ENCODE measurements at places on chromosomes 7 and 10. TPM values are rescaled to one million over a fixed set of nuclear protein-coding genes. Genes with fewer than 3 reads are reported as not detected.
A peak's percentile ranks its signal among the peaks of the same experiment; 100 is the strongest.

- H3K36me3 ChIP-seq: no peaks in the 10 kb centered on the region
- H3K4me3 ChIP-seq: peak overlapping the region; percentile 11
- DNase-seq: peak; percentile 92
- H3K27ac ChIP-seq: peak overlapping the region; percentile 87
- H3K4me1 ChIP-seq: peaks cover 16% of the 10 kb centered on the region
- H3K27me3 ChIP-seq: no peaks in the 10 kb centered on the region
These were observed 161.0 kb downstream of the SKIDA1 start for GRCh38 chr10:21364196-21365114.

GRCh38 chr10:71708301-71708703 is 11.3 kb downstream of the C10orf105 start:
- H3K4me1 ChIP-seq: no peaks in the 10 kb centered on the region
- no peak overlapping the region for H3K27ac ChIP-seq
- DNase-seq: peak; percentile 96
- no peak overlapping the region for H3K4me3 ChIP-seq
- H3K27me3 ChIP-seq: no peaks in the 10 kb centered on the region

DNA sequence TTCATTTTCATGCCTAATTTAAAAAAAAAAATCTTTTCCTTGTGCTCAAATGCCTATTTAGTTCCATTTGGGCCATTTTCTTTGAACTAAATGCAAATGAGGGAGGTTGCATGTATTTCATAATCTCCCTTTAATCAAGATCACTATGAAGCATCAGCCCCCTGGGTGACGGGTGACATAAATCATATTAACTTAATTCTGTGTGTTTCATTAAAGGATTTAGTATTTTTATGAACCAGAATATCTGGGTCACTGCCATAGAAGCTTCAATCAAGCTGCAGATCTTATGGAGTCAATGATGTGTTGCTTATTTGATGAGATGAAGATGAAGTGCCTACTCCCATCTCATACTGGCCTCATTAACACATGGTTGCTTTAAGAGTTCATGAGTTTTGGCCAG is 301.9 kb upstream of the PRKCQ start:
- DNase-seq: no peak
- no peaks in the 10 kb centered on the region for H3K36me3 ChIP-seq
- no peaks in the 10 kb centered on the region for H3K4me1 ChIP-seq
- H3K4me3 ChIP-seq: no peak overlapping the region
- no peaks in the 10 kb centered on the region for H3K27me3 ChIP-seq

DNA sequence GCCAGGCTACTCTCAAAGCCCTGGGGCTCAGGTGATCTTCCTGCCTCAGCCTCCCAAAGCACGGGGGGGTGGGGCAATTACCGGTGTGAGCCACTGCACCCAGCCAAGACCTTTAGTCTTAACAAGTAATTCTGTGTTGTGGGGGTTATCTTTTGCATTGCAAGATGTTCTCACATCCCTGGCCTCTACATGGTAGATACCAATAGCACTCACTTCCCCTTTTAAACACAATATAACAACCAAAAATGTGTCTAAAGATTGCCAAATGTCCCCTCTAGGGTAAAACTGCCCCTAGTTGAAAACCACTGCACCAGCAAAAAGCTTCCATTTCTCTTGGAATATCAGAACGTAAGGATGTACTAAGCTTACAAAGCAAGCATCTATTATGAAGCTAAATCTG is 225.0 kb downstream of the CTNNA3 start:
- no peak overlapping the region for H3K27ac ChIP-seq
- H3K36me3 ChIP-seq: no peaks in the 10 kb centered on the region
- H3K4me1 ChIP-seq: no peaks in the 10 kb centered on the region

GRCh38 chr10:129192344-129193128 is 274.5 kb upstream of the MGMT start:
- no peaks in the 10 kb centered on the region for H3K27me3 ChIP-seq
- no peak overlapping the region for H3K27ac ChIP-seq
- no peak overlapping the region for H3K4me3 ChIP-seq
- no peaks in the 10 kb centered on the region for H3K4me1 ChIP-seq
- no peaks in the 10 kb centered on the region for H3K36me3 ChIP-seq
- no peak for DNase-seq

DNA sequence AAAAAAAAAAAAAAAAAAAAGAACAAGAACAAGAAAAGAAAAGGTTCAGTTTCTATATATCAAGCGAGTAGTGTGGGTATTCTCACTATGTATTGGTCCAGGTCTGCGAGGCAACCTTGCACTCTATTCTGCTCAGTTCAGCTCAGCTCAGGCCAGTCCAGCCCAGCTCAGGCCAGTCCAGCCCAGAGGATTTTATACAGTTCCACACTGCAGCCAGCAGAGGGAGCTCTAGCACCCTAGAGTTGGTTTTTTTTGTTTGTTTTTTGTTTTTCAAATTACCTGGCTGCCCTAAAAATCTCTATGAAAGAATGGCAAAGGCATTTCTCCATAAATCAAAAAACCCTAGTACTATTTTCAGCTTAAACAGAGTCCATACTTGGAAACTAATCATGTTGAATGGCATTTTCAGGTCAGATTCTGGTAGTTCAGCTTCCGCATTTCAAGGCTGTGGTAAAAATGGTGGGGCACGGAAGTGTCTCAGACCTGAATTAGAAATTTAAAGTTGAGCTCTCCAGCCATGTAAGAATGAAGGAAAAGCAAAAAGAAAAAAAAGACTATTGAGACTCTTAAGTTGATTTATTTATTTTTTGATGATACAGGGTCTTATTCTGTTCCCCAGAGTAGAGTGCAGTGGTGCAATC is 55.2 kb upstream of the GSDME start:
- H3K4me1 ChIP-seq: no peaks in the 10 kb centered on the region
- H3K27ac ChIP-seq: no peak overlapping the region
- no peaks in the 10 kb centered on the region for H3K27me3 ChIP-seq
- no peaks in the 10 kb centered on the region for H3K36me3 ChIP-seq
- no peak overlapping the region for H3K4me3 ChIP-seq

- H3K27me3 ChIP-seq: no peaks in the 10 kb centered on the region
- DNase-seq: no peak
- H3K36me3 ChIP-seq: no peaks in the 10 kb centered on the region
- no peak overlapping the region for H3K27ac ChIP-seq
- H3K4me1 ChIP-seq: no peaks in the 10 kb centered on the region
These were observed 218.0 kb downstream of the BMPER start for GRCh38 chr7:34123316-34123715.

DNA sequence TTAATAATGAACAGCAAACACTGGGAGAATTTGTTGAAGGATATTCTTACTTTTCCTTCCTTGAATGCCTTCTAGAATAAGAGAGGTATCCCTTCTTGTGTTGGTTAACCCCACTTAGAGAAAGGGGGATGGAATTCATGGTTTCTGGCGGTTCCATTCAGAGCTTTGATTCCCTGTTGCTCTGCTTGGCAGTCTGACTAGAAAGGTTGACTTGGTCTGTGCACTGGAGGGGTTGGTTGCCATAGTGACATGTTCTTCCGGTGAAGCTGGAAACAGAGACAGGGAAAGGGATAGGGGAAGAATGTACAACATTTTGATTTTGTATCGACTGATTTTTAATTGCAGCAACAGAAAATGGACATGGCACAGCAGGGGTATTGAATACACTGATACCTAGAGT is 2.5 kb downstream of the TMEM178B start:
- no peaks in the 10 kb centered on the region for H3K36me3 ChIP-seq
- DNase-seq: no peak
- peaks cover 4% of the 10 kb centered on the region for H3K4me1 ChIP-seq
- no peak overlapping the region for H3K27ac ChIP-seq

GRCh38 chr7:142338633-142339501 is 81.0 kb upstream of the PRSS58 start:
- no peaks in the 10 kb centered on the region for H3K36me3 ChIP-seq
- no peaks in the 10 kb centered on the region for H3K4me1 ChIP-seq
- H3K4me3 ChIP-seq: no peak overlapping the region
- no peaks in the 10 kb centered on the region for H3K27me3 ChIP-seq
- H3K27ac ChIP-seq: no peak overlapping the region

DNA sequence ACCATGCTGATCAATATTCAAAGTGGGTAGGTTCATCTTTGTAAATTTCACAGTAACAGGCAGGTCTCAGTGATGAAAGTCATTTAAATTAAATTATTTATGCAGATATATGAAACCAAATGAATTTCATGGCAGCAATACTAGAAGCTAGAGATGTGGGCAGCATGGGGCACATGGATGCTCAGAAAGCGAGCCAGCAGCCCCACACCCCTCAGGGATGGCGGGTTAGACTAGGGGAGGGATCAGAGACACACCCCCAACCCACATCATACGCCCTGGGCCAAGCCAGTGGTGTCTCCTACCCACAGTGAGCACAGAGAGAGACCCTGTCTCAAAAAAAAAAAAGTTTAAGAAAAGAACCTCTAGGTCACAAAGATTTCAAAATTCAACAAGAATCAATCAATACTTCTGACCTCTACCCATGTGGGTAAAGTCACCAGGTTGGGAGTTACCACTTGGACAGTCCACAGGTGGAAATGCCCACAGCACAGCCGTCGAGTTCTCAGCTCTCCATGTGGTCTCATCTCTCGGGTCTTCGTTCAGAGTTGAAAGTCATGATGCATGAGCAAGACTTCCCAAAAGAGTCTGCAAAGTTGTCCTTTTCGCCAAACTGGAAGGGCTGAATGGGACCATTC is 79.3 kb upstream of the PPP2R2D start:
- H3K36me3 ChIP-seq: no peaks in the 10 kb centered on the region
- no peaks in the 10 kb centered on the region for H3K4me1 ChIP-seq
- no peaks in the 10 kb centered on the region for H3K27me3 ChIP-seq
- peak; percentile 33 for DNase-seq

DNA sequence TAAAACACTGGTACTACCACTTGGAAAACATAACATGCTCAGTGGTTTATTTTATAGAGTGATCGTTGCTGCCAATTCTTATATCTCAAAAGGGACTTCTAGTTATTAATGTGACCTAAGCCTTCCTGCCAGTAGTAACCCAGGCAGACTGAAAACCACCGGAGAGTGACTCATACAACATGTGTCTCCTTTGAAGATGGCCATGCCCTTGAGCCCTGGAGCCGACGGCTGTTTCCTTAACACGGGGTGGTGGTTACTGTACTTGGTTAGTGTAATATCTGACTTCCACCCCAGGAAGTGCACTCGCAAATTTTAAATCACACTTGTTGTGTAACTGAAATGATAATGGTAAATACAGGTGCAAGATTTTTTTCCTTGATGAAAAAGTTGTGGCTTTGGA is 30.5 kb downstream of the JAKMIP3 start:
- no peak overlapping the region for H3K4me3 ChIP-seq
- H3K4me1 ChIP-seq: peaks cover 8% of the 10 kb centered on the region
- H3K27me3 ChIP-seq: no peaks in the 10 kb centered on the region

- no peaks in the 10 kb centered on the region for H3K36me3 ChIP-seq
- H3K4me1 ChIP-seq: no peaks in the 10 kb centered on the region
- H3K27ac ChIP-seq: no peak overlapping the region
- no peak overlapping the region for H3K4me3 ChIP-seq
- DNase-seq: no peak
These were observed 120.1 kb downstream of the ZFAND4 start for GRCh38 chr10:45552476-45552875.

GRCh38 chr10:6741541-6741941 is 161.5 kb upstream of the PRKCQ start:
- no peak for DNase-seq
- no peaks in the 10 kb centered on the region for H3K27me3 ChIP-seq
- no peak overlapping the region for H3K27ac ChIP-seq
- no peaks in the 10 kb centered on the region for H3K4me1 ChIP-seq
- no peak overlapping the region for H3K4me3 ChIP-seq
- H3K36me3 ChIP-seq: no peaks in the 10 kb centered on the region

GRCh38 chr7:127768241-127768640 is 116.2 kb downstream of the SND1 start:
- H3K36me3 ChIP-seq: peaks cover 21% of the 10 kb centered on the region
- peaks cover 11% of the 10 kb centered on the region for H3K4me1 ChIP-seq
- peak overlapping the region; percentile 56 for H3K4me3 ChIP-seq
- H3K27me3 ChIP-seq: no peaks in the 10 kb centered on the region
- H3K27ac ChIP-seq: no peak overlapping the region

DNA sequence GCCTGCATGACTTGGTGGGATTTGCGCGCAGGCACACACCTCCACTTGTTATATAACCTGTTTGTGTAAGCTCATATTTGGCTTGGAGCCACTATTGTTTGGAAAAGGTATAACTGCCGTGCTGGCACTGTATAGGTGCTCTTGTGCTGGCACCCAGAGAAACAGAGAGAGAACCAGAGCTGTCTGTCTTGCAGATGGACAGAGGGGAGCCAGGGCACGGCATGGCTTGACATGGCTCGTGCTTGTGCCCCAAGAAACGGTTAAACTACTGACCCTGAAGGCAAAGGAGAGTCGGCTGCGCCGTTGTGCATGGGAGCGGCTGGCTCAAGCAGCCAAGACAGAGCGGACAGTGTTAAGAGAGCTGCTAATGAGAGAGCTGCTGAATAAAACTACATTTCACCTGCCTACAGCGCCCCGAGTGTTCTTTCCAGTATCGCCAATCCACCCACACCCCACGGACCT is 23.2 kb downstream of the RAPGEF5 start:
- H3K27ac ChIP-seq: no peak overlapping the region
- H3K4me1 ChIP-seq: no peaks in the 10 kb centered on the region
- H3K27me3 ChIP-seq: no peaks in the 10 kb centered on the region

DNA sequence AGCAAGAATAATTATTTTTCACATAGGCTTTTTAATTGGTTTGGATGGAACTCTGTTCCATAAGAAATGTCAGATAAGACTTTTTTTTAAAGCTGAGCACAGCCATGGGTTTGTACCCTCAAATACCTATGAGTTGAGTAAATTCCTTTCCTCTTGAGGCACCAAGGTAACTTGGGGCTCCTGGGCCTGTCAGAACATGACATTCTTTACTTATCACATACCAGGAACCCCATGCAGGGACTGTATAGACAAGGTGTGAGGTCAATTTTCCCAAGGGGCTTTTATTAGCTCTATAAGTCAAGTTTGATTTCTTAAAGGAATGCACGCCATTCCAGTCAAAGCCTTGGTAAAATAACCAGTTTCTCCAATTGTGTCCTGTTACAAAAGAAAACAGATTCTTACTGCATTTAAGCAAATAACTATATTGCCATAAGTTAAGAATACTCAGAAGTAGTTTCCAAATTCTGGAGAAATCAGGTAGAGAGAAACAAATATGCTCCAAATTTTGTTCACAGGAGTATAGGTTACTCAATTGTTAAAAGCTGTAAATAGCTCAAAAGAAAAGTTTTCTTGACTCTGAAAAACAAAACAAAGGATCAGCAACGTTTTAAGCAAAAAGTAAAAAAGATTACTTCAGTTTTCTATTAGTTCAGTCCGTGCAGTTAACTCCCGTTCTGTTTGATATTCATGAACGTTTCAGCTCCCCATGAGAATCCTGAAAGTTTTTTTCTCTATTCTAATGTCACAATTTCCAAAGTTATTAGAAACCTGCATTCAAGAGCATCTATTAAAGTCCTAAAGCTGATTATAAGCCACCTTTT is 167.5 kb upstream of the NAMPT start:
- H3K36me3 ChIP-seq: no peaks in the 10 kb centered on the region
- H3K27me3 ChIP-seq: no peaks in the 10 kb centered on the region
- no peak for DNase-seq
- H3K4me3 ChIP-seq: peak overlapping the region; percentile 16

The MKX gene
- 0.20 TPM for total RNA-seq

The TRAPPC14 gene
- 26.6 TPM for total RNA-seq

The IFIT1B gene
- not detected for total RNA-seq

Measured in endodermal cell (in vitro differentiated cells).